ENCODE measurements at places on chromosomes 7 and 10.
A peak's percentile ranks its signal among the peaks of the same experiment; 100 is the strongest.

GRCh38 chr7:98802781-98803110 lies 67.1 kb downstream of the TMEM130 start:
- DNase-seq, result no peak

- DNase-seq, result peak; percentile 52
Observed at GRCh38 chr10:13614530-13615332, 28.0 kb downstream of the PRPF18 start.

- no peak for DNase-seq
Observed at GRCh38 chr7:49417034-49417433, 356.4 kb upstream of the VWC2 start.

GRCh38 chr10:102112210-102112817 lies 7.9 kb downstream of the LDB1 start:
- no peak for DNase-seq

- DNase-seq, result no peak
Observed at GRCh38 chr7:56040730-56041129, 10.5 kb downstream of the PSPH start.

DNA sequence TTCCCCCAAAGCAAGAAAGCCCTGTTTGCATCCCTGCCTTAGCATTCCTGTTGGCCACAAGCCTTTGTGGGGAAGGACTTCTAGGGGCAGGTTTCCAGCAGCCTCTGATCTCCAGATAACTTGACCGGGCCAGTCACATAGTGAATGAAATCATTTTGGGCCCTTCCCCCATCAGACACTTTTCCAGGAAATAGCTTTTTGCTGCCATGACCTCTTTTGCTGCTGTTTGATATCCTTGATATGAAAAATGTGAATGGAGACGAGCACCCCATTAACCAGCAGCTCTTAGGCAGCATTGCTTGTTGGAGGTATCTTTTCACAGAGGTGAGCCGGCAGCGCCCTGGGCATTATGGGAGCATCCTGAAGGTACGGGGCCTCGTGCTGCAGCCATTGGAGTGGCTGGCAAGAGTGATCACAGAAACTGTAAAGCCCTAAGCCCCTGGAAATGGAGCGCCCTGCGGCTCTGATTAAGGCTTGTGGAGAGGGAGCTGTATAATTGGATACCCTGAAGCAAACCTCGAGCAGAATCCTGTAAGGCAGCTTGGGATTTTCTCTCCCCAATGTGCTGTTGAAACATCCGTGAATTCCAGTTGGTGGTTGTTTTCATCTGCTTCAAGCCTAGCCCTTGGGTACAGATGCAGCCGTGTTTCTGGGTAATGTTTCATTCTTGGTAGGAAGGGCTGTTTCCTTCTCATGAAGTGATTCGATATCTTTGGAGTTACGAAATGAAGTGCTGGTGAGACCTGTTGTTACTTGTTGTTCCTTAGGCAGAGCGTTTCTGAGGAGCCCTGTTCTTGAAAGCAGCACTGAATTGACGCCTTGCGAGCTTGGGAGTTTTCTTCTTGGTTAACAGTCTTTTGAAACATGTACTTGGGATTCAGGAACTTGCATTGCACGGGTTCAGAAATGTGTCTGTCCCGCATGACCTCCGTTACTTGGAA lies 179.0 kb downstream of the PTEN start:
- DNase-seq, result peak; percentile 73

- DNase-seq, result no peak
Observed at GRCh38 chr7:50199824-50200223, 104.7 kb upstream of the IKZF1 start.

GRCh38 chr10:110977662-110978061 lies 58.3 kb downstream of the SHOC2 start:
- DNase-seq, result peak; percentile 68

- no peak for DNase-seq
Observed at GRCh38 chr10:3010816-3011460, 56.4 kb upstream of the PFKP start.

DNA sequence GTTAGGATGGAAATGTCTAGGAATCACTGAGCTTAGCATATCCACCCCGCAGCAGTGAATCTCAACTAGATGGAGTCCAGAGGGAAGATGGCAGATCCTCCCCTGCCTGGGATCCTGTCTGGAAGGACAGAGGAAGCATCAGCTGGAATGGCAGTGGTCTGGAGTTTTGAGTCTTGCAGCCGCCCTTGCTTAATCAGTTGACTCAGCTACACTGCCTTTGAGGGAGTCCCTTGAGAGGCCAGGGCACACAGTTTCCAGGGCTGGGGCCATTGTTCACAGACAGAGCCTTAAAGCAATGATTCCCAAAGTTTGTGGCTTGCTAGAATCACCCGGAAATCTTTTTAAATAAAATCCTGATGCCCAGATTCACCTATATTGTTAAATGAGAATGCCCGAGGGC lies 128.1 kb downstream of the NT5C2 start:
- DNase-seq, result no peak

GRCh38 chr7:92647652-92648051 lies 57.5 kb upstream of the FAM133B start:
- no peak for DNase-seq

GRCh38 chr7:46939089-46939488 lies 642.8 kb downstream of the TNS3 start:
- no peak for DNase-seq

GRCh38 chr7:149859369-149859768 lies 14.4 kb upstream of the ATP6V0E2 start:
- DNase-seq, result no peak

GRCh38 chr10:128958834-128959690 lies 508.0 kb upstream of the MGMT start:
- no peak for DNase-seq

DNA sequence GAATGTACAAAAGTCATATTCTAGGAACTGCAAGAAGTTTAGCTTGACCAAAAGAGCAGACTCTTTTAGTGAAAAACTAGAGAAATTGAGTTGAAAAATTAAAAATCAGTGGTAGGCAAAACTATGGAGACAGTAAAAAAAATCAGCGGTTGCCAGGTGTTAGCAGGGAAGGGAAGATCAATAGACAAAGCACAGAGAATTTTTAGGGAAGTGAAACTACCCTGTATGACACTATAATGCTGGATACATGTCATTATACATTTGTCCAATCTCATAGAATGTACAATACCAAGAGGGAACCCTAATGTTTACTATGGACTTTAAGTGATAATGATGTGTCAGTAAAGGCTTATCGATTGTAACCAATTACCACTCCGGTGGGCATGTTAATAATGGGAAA lies 761.9 kb downstream of the MAGI2 start:
- no peak for DNase-seq

DNA sequence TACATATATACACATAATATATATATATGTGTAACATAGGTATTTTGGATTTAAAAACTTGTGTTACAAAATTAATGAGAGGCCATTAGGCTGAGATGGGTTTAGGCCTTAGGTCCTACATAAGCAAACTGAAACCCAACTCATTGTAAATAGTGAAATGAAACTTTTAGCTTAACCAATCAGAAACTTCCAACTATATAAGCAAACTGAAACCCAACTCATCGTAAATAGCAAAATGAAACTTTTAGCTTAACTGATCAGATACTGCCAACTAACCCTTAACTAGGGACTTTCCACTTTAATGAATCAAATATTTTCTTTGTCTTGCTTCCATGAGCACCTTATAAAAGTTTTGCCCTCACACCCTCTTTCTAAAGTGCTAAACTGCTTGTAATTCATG lies 17.3 kb upstream of the SAMD9L start:
- DNase-seq, result no peak

DNA sequence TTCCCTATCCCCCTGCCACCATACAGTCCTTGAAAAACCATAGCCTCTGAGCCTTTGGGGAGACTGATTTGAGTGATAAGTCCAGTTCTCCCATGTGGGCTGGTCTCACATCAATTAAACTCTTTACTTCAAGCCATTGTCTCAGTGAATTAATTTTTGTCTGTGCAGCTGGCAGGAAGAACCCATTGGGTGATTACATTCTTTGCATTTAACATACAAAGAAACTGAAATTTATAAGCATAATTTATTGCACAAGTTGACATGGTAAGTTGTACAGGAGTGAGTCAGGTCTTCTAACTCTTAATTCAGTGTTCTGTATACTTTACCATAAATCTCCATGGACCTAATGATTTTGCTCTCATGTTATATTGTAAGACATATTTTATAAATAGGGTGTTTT lies 1613.0 kb upstream of the LRRTM3 start:
- peak; percentile 17 for DNase-seq

DNA sequence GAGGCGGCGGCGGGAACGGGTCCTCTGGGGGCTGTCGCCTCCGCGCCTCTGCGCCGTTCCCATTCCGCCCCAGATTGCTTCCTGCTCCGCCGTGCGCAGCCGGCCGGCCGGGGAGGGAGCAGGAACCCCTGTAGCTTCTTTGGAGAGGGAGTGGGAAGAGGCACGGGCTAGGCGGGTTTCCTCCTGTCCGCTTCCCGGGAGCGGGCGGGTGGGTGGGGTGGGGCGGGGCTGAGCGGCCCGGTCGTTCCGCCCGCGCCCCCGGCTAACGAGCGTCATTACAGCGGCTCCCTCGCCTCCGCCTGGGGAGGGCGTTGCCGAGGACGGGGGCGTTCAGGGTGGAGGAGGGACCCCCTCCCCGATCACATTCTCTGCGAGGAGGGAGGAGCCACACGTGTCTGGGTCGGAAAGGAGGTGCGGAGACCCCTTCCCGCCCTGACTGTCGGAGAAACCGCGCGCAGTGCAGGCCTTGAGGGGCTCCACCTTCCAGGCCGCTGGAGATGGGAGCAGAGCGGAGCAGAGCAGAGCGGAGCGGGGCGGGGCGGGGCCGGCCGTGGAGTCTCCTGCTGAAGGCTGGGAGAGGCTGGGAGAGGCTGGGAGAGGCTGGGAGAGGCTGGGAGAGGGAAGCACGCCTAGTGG lies 39.7 kb downstream of the AGAP3 start:
- no peak for DNase-seq

GRCh38 chr7:32506266-32507054 lies 11.2 kb downstream of the AVL9 start:
- peak; percentile 87 for DNase-seq

GRCh38 chr10:48655411-48656240 lies 29.0 kb upstream of the WDFY4 start:
- peak; percentile 67 for DNase-seq

- peak; percentile 26 for DNase-seq
Observed at GRCh38 chr7:92769394-92769699, 67.0 kb downstream of the CDK6 start.

DNA sequence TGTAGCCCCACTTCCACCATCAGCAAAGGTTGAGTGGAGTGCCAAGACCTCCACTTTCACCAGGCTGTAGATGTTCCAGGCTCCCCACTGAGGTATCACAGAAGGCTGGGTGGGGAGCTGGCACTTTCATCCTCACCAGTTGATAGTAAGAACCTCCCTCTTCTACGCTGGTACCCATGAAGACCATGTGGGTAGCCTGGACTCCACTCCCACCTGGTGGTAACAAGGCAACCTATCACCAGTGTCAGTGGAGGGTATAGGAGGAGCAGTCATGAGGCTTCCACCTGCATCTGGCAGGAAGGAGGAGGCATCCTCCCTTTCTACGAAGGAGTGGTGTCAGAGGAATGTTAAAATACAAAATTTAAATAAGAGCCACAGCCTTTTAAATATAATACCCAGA lies 4.4 kb downstream of the SMIM30 start:
- DNase-seq, result peak; percentile 9

DNA sequence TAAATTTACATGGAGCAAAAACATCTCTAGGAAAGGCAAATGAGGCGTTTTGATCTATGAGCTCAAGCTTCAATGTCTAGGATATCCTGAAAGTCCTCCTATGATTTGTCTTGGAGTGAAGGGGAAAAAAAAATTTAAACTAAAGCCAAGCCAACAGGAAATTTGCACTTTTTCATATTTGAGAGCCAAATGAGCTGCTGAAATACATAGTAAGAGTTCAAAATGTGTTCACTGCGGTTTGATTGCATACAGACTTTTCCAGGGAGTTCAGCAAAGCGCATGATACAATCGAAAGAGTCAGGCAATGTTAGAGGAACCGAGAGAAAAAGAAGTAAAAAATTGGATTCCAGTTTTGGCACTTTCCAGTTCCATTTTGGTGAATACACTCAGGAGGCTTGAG lies 633.4 kb upstream of the MGMT start:
- no peak for DNase-seq

DNA sequence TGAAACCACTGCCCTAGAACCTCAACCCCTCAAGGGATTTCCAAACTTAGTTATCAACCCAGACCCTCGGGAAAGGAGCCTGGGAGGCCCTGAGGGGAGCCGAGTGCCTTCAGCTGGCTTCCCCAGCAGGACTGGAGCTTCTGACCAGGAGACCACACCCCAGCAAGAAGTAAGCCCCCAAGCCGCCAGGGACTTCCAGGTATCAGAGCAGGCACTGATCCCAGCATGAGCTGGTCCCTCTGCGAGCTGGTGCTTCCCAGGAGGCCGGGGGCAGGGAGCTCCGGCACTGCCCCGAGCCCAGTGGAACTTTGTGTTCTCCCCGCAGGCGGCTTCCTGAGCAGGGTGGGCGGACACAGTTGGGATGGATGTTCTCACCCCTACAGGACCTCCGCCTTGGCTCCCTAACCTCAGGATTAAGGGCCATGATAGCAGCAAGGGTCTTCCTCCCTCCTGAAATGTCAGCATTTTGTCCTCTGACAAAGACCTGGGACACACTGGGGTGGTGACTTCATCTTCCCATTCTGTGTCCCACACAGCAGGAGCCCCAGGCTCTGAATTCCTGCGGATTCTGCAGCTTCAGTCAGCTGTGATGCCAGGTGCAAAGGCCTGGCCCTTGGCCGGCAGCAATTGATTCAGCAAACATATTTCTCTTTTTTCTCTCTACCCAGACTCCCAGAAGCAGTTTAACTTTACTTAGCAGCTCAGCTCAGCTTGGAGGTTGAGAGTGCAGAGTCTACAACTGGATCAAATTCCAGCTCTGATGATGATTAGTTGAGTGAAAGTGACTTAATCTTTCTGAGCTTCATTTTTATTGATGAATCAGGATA lies 11.6 kb downstream of the ATP6V0E2 start:
- DNase-seq, result no peak

DNA sequence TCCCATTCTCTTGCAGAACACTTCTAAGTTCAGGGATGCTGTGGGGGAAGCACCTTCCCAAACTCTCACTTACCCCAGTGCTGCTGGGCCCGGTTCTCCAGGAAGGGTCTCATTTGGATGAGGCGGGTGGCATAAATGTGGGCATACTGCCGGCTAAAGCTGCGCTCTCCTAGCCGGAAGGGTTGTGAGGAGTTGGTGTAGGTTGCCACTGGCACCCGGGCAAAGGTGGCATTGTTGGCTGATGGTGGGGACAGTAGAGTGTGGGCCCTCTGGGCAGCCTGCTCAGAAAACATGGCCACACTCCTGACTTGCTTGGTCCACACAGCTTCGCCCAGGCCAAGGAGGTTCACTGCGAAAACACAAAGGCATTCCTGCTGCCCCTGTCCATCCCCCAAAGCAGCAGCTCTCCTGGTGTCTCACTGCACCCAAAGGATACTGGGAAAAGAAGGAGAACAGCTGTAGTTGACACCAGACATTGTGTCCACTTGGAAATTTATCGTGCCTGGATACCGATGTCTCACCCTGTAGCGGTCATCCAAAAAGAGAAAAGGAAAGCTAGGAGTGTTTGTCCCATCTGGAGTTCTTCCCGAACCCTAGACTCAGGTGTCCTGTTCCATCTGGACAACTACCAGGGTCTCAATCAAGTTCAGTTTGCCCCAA lies 1.5 kb downstream of the POLD2 start:
- DNase-seq, result no peak

All from AG10803 (cell line).